ENCODE measurements at places on chromosomes 5 and 9.

DNA sequence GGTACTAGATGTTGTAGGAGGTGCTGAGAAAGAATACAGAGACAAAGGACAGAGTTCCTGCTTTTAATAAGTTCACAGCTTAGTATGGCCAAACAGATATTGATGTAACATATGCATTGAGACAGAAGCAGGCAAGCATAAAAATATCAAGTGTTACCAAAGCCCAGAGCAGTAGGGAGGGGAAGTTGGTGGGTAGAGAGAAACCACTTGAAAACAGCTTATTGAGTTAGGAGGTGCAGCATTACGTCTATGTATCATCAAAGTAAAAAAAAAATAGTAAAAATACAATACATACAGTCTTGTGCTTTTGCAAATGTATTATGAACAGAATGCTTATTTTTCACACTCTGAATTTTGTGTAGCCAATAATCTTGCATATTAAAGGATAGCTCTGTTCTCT lies 441.8 kb upstream of the SGCD start:
- no peak for DNase-seq

DNA sequence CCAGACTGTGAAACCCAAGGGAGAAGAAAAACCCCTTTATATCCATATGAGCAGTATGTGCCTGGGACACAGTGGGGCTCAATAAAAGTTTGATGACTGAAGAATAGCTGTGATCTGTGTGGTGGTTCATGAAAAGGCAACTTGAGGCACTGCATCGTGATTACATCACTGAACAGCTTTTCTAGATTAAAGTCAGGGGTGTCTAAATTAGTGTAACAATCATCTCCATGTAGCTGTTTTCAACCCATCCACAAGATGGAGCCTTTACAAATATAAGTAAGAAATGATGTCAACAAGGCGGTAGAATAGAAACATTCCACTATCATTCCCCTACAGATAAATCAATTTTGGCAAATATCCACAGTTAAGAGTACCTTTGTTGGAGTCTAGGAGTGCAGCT lies 55.5 kb downstream of the PRRC1 start:
- no peak for DNase-seq

- DNase-seq: no peak
Measured at GRCh38 chr9:128321879-128322403, 306 bp downstream of the TRUB2 start.

GRCh38 chr9:76796296-76796695 lies 32.1 kb downstream of the PCA3 start:
- DNase-seq: no peak

DNA sequence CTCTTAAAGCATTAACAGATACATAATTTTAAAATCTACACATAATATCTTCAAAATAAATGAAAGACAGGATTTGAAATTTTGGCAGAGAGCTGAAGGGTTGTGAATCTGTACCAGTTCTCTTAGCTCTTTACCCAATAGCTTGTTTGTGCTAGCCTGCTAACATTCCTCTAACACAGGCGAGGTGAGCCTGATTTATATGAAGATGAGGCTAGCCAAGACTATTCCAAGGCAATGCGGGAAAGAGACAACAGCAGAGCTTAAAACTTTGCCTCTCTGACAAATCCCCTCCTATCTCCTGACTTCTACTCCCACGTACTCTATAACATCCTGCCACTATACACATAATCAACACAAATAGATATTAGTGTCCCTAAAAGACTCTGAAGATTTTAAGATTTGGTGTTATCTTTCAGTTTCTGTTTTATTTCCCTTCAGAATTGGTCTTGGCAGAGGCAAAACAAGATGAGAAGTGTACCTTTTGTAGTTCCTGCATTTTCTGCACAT lies 745.6 kb upstream of the ZNF608 start:
- DNase-seq: no peak

GRCh38 chr9:135508211-135508820 lies 7.8 kb downstream of the MRPS2 start:
- no peak for DNase-seq

GRCh38 chr9:122941582-122942234 lies 888 bp downstream of the RABGAP1 start:
- no peak for DNase-seq

DNA sequence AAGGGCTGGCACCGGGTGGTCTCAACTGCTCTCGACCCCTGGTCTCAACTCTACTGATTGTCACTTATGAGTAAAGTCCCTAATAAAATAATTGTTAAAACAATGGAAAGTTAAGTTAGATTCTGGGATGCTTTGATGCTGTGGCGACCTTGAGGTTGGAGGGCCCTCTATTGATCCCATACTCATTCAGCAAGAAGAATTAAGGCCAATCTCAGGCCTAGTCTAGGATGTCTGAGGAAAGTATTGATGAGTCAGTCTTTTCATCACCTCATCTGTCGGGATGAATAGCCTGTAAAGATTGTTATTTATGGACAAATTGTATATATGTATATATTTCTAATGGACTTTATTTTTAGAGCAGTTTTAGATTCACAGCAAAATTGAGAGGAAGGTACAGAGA lies 50.8 kb downstream of the WDR36 start:
- no peak for DNase-seq

DNA sequence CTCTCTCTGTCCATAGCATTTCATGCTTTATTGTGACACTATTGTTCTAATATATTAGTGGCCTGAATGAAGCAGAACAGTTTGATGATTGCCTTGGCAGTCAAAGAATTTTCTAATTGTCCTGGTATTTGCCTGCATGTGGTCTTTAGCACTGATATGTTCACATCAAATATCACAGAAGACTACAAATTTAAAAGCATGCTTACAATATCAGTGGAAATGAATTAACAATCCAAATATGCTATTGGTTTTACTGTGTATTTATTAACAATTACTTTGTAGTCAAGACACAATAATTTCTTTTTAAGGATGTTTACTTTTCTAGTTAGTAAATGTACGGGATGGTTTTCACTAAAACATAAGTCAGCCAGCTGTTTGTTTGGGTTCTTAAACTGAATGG lies 18.3 kb downstream of the EFNA5 start:
- no peak for DNase-seq

DNA sequence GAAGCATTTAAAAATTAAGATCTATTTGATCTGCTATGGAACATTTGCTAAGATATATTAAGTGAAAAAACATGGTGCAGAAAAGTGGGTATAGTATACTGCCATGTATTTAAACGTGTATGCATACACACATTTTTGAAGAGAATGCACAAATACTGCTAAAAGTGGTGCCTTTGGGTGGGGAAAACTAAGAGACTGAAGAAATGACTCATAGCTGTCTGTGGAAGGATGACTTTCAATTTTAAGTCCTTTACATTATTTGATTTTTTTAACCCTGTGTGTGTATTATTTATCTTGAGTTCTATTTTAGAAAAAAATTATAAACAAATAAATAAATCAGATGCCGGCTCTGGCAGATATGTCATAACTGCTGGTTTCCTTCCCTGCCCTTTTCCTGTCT lies 120.7 kb upstream of the SLIT3 start:
- no peak for DNase-seq

GRCh38 chr5:42552597-42552996 lies 129.4 kb downstream of the GHR start:
- DNase-seq: no peak

DNA sequence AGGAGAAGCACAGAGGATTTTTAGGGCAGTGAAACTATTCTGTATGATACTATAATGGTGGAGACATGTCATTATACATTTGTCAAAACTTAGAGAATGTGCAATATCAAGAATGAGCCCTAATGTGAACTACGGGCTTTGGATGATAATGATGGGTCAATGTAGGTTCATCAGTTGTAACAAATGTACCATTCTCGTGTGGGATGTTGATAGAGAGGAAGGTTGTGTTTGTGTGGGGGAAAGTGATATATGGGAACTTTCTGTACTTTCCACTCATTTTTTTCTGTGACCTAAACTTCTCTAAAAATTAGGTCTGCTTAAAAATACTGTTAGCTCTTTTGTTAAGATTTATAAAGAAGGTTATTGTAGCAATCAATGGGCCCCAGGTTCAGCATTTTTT lies 138.9 kb downstream of the SPATA31D1 start:
- no peak for DNase-seq

GRCh38 chr9:82404881-82405280 lies 416.3 kb downstream of the SPATA31D1 start:
- no peak for DNase-seq

- no peak for DNase-seq
Measured at GRCh38 chr9:135883410-135884089, 23.8 kb downstream of the CAMSAP1 start.

DNA sequence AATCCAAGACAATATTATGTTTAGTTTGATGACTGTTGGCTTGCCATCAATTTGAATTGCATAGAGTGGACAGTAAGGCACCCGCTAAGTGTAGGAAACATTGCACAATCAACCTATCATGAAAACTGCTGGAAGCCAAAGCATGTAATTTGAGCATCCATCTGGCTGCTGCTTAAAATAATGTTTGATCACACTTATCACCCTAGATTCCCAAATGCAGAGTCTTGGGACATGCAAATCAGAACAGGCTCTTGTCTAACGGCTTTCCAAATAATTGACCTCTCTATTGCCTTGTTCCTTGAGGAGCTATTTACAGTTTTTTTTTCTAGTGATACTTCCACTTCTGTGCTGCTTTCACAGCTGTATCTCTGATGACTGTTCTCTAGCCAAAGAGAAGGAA lies 342.1 kb downstream of the PRR16 start:
- no peak for DNase-seq

DNA sequence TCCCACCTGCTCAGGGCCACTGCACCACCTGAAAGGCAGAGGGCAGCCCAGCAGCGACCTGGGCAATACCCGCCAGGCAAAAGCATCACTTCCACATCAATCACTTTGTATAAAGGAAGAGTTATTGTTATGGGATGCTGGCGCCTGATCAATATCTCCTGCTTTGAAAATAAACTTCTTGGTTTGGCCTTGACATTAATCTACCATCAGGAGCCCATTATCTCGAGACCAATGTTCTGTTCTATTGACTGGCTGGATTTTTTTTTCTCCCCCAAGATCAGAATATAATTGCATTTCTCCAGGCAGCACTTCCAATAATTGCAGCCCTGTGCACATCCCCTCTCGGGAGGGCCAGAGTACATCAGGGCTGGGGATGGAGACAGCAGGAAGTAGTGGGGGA lies 44.4 kb upstream of the SAP30L start:
- DNase-seq: no peak

DNA sequence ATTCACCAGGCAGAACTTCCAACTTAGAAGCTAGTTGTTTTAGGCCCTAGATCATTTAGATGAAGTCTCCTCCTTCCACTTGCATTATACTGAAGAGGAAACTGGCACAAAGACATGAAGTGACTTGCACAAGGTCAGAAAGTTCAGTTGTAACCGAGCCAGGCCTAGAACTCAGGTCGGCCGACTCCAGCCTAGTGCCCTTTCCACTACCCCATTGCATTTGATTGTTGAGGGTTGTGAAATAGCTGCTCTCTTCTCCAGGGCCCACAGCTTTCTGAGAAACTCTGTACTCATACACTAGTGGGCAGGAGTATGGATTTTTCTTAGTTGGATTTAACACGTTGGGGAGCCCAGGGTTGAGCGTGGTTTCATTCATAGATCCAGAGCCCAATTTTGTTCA lies 5.6 kb downstream of the ZNF462 start:
- DNase-seq: no peak

GRCh38 chr5:124454081-124454480 lies 292.4 kb downstream of the ZNF608 start:
- no peak for DNase-seq

- DNase-seq: no peak
Measured at GRCh38 chr9:136172412-136173079, 32.4 kb downstream of the LHX3 start.

- no peak for DNase-seq
Measured at GRCh38 chr9:5013374-5013773, 28.3 kb downstream of the JAK2 start.

DNA sequence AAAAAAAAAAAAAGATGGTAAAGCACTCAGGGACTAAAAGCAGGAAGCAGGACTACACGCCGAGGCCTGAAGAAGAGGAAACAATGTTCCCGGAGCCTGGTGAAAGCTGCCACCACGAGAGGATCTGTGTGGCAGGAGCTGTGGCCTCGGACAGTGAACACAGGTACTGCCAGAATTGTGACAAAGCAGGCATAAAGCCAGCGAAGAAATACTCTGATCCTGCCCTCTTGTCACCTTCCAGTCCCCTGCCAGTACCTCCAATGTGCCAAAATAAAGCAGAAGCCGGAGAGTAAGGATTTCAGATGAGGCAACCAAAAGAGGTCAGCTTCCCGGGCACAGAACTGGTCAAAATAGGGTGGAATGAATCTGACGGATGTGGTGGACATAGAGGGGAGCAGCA lies 211.5 kb upstream of the TARS1 start:
- DNase-seq: no peak

- DNase-seq: no peak
Measured at GRCh38 chr9:71368157-71368556, 246.7 kb upstream of the TRPM3 start.

DNA sequence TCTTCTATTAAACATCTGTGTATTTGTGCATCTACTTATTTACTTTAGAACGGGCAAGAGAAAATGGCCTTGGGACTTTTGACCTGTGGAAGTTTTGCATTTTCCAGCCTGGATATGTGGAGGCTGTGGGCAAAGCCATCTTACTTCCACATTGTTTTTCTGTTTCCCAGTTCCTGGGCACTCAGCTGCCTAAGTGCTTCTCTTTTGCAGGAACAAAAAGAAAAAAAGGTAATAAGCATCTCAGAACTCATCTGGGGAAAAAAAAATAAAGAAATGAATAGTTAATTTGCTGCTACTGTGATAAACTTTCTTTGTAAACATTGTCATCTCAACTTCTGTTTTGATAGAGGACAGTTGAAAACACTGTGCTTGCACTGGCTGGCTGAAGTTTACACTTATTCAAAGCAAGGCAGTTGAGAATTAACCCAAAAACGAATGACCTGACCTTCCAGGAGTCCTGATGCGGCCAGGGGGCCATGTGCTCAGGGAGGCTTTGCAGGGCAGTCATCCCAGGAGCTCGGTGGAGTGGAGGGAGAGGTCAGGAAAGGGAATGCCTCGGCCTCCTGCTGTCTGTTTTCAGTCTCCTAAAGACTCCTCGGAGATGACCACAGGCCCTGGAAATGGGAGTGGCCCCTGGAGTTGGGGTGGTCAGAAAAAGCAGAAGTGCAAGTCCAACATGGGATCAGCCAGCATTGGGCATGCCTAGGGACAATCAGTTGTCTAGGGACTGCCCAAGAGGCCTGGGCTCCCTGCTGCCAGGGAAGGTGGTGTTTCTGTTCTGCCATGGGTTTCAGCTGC lies 75.5 kb downstream of the RAI14 start:
- no peak for DNase-seq

DNA sequence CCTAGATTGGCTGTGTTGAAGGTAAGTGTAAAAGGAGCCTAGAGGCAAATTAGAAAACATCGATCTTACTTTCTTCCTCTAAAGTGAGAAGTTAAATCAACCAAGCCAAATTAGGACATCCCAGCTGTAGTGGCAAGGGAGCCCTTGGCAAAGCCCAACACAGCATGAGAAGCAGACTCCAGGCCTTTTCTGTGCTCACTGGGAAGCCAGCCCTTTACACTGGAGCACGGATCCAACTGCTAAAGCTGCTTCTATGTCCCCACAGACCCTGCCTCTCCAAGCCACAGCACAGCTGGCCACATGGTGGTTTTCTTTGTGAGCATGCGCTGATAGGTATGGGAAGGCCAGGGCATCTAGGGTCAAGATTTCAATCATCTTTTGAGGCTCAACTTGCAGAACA lies 94.1 kb downstream of the APBA1 start:
- no peak for DNase-seq

- DNase-seq: no peak
Measured at GRCh38 chr9:133443982-133444381, 15.8 kb upstream of the CACFD1 start.
